ENCODE measurements at places on chromosomes 12 and 14. TPM values are rescaled to one million over a fixed set of nuclear protein-coding genes. Genes with fewer than 3 reads are reported as not detected.

Gene FBXL14
- polyA plus RNA-seq, result 9.6 TPM

Gene HCAR3
- 0.15 TPM for polyA plus RNA-seq

Gene TGFB3
- polyA plus RNA-seq, result 177 TPM

Gene DHRS2
- polyA plus RNA-seq, result 0.38 TPM

Gene CFAP251
- 11.9 TPM for polyA plus RNA-seq

Gene TAS2R42
- not detected for polyA plus RNA-seq

Gene PZP
- 3.3 TPM for polyA plus RNA-seq

Gene RTN1
- 3.7 TPM for polyA plus RNA-seq

Gene PTPRB
- 37.5 TPM for polyA plus RNA-seq

Gene BCL7A
- 16.5 TPM for polyA plus RNA-seq

DNA sequence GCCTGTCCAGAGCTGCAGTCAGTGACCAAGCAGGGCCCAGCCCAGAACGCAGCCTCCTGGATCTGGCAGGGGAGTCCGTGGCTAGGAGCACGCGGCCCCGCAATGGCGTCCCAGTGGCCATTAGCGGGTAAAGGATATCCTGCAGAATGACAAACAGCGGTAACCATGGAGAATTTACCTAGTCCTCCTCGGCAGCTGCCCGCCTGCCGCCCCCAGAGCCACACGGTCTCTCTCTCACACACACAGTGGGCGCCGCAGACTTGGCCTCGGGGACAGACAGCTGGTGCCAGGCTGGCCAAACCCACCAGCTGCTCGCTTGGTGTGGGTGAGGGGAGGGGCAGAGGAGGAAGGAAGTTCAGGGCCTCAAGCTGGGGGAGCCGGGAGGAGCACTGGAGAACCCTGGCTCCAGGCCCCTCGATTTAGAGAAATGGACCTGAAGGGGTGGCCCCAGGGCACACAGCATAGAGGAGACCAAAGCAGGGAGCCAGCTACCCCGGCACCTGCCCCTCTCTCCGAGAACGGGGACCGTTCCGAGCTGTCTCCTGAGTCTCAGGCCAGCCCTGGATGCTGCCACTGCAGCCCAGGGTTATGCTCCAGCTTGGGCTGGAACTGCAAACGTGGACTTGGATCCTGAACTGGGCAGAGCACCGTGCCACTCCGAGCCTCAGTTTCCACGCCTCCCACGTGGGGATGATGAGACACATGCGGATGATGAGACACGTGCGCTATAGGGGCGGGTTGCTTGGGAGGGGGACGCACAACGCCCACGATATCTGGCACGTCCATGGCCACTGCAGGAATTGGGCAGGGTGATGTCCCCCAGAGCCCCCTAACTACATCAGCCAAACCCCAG, 3.4 kb downstream of the CDK2AP1 start:
- H3K27me3 ChIP-seq, result no peaks in the 10 kb centered on the region
- H3K36me3 ChIP-seq, result no peaks in the 10 kb centered on the region
- peak overlapping the region; percentile 14 for H3K4me3 ChIP-seq
- no peak for DNase-seq
- H3K27ac ChIP-seq, result peak overlapping the region; percentile 81

DNA sequence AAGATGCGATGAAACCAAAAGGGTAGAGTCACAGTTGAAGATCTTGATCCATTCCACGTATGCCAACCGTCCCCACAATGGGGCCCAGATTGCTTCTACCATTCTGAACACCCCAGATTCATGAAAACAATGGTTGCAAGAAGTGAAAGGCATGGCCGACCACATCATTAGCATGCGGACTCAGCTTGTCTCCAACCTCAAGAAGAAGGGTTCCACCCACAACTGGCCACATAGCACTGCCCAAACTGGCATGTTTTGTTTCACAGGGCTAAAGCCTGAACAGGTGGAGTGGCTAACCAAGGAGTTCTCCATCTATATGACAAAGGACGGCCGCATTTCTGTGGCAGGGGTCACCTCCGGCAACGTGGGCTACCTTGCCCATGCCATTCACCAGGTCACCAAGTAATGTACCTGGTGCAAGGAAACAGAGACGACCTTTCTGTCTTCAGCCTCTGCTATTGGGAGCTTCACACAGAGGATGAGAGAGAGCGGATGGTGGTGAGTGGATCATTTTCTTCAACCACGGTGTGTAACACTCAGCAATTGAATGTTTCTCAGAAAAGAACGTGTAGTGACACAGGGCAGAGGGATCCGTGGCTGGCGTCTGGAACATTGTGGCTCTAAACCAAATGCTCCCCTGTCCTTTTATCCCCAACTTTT, 26.8 kb upstream of the CLEC2D start:
- no peak overlapping the region for H3K4me3 ChIP-seq
- no peak overlapping the region for H3K27ac ChIP-seq
- no peak for DNase-seq
- H3K36me3 ChIP-seq, result no peaks in the 10 kb centered on the region
- H3K27me3 ChIP-seq, result no peaks in the 10 kb centered on the region

GRCh38 chr12:105970885-105971284, 167.9 kb downstream of the NUAK1 start:
- H3K4me3 ChIP-seq, result no peak overlapping the region
- no peaks in the 10 kb centered on the region for H3K36me3 ChIP-seq
- no peak for DNase-seq
- no peaks in the 10 kb centered on the region for H3K27me3 ChIP-seq

DNA sequence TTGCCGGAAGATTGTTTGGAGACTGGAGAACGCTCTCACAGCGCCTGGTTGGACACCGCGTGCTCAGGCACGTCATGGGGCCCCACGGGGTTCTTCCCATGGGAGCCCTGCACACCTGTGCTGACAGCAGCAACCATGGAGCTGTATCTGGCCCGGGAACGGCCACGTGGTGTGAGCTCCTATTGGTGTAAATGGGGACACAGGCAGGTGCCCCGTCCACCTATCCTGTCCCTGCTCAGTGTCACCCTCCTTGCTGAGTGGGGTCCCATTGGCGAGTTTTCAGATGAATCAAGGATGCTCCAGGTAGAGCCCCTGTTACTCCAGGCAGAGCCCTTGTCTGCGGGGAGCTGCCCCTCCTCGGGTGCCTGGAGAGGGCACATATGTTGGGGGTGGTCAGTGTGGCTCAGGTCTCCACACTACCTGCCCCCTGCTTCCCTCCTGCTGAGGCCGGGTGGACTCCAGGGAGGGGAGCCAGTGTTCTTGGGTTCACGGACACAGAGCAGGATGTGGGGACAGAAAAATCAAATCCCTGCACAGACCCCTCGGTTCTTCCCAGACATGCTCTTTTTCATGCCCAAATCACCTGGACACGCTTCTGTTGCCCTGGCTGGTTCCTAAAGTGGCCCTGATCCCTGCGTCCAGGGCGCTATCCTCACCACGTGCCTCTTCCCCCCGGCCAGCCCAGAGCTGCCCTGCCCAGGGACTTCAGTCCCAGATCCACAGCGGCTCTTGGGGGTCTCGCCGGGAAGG, 250.1 kb downstream of the ADGRD1 start:
- no peaks in the 10 kb centered on the region for H3K4me1 ChIP-seq
- no peak overlapping the region for H3K4me3 ChIP-seq
- no peak for DNase-seq
- no peak overlapping the region for H3K27ac ChIP-seq

- no peaks in the 10 kb centered on the region for H3K36me3 ChIP-seq
- no peak overlapping the region for H3K4me3 ChIP-seq
- no peak for DNase-seq
- no peak overlapping the region for H3K27ac ChIP-seq
- H3K27me3 ChIP-seq, result no peaks in the 10 kb centered on the region
Observed at GRCh38 chr12:55043542-55043941, 23.8 kb downstream of the NEUROD4 start.

- DNase-seq, result peak; percentile 91
- H3K36me3 ChIP-seq, result no peaks in the 10 kb centered on the region
- H3K4me3 ChIP-seq, result peak within 1 kb of the TSS; percentile 61
- H3K27ac ChIP-seq, result peak within 1 kb of the TSS; percentile 68
Observed at GRCh38 chr14:24398653-24399446, at the start of gene NYNRIN. Gene NYNRIN (plus strand): TSS chr14:24399003. CDS start chr14:24399247, 244 bp downstream.

DNA sequence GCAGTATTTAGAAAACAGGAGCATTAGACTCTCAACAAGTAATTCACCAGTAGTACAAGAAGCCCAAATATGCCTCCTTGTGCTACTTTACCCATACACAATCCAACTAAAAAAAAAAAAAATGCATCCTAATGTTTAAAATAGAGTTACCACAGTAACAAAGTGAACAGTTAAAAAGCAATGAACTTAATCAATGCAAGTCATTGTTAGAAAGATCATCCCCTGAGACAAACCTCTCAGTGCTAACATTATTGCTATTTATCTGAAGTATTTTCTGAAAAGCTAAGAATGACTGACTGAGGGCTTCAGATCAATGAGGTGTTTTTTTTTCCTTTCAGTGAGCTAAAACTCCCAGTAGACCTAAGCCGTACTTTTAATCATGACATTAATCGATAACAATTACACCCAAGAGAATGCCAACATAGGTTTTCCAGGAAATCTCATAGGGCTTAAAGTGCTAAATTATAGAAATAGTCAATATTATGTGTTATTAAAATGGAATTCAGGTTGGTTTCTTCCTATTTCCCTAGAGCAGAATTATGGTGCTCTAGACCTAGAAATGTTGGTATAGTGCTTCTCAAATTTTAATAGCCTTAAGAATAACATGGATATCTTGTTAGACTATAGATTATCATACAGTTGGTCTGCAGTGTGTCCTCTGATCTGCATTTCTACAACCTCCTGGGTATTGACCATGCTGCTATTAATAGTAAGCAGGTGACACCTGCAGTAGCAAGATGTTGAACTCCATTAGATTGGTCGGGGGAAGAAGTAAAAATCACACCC, 123.0 kb downstream of the PRKD1 start:
- H3K4me1 ChIP-seq, result peaks cover 7% of the 10 kb centered on the region
- H3K36me3 ChIP-seq, result no peaks in the 10 kb centered on the region
- no peaks in the 10 kb centered on the region for H3K27me3 ChIP-seq
- no peak for DNase-seq
- no peak overlapping the region for H3K4me3 ChIP-seq
- no peak overlapping the region for H3K27ac ChIP-seq

- H3K4me1 ChIP-seq, result peaks cover 36% of the 10 kb centered on the region
- no peaks in the 10 kb centered on the region for H3K36me3 ChIP-seq
- no peak overlapping the region for H3K27ac ChIP-seq
- no peaks in the 10 kb centered on the region for H3K27me3 ChIP-seq
- H3K4me3 ChIP-seq, result no peak overlapping the region
Observed at GRCh38 chr12:7113389-7113871, 4.4 kb upstream of the C1RL start.

- H3K4me1 ChIP-seq, result no peaks in the 10 kb centered on the region
- no peak for DNase-seq
- no peaks in the 10 kb centered on the region for H3K27me3 ChIP-seq
- no peak overlapping the region for H3K27ac ChIP-seq
- no peaks in the 10 kb centered on the region for H3K36me3 ChIP-seq
- H3K4me3 ChIP-seq, result no peak overlapping the region
Observed at GRCh38 chr14:74038020-74038859, 19.1 kb downstream of the BBOF1 start.

DNA sequence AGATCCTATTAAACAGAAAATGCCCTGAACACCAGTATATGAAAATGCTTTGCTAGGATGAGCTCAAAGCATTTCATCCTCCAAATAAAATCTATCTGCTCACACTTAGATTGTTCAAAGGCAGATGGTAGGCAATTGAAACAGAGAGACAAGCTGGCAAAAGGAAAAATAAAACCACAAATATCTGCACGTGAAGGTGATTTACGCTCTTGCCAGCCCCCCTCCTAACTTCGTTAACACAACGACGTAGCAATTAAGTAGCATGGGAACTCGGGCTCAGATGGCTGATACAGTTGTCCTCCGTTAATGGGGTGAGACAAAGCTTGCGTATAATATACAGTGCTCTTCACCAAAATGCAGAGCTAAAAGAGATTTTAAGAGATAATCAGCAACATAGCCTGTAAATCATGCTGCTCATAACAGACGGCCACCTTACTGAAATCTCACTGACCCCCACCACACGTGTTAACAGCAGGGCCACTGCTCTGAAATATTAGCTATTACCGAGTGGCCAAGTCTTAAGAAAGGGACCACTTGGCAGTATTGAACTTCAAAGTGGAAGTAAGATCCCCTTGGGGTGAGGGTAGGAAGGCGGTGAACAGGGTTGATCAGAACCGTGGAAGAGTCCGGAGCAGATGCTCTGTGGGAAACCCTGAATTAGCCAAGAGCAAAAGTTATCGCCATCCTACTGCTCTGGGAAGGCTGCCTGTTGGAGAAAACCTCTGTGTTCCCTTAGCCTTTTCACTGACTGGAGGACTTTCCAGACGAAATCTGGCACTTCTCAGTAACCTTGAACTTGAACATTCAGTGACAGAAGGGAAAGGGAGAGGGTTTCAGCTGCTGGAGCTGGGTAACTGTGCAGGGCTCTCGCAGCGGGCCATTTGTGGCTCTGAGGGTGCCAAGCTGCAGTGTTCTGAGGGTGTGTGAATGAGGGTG, 23.1 kb downstream of the ETV6 start:
- no peak for DNase-seq
- peaks cover 30% of the 10 kb centered on the region for H3K4me1 ChIP-seq
- no peak overlapping the region for H3K27ac ChIP-seq
- no peak overlapping the region for H3K4me3 ChIP-seq
- H3K36me3 ChIP-seq, result no peaks in the 10 kb centered on the region

DNA sequence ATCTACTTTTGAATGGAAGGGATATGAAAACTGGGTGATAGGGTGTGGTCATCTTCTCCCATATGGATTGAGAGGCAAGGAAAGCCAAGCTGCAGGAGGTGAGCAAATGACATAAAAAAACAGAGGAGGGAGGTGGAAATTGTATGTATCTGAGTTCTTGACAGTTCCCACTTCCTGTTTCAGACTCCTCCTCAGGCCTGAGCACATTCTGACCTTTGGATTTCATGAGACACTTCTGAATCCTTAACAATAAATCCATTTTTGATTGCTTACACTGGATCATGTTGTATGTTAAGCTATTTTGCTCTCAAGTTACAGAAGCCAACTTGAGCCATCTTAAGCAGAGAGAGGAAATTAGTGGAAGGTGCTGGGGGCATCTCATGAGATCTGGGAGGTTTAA, 11.6 kb upstream of the SRSF5 start:
- H3K27me3 ChIP-seq, result no peaks in the 10 kb centered on the region
- DNase-seq, result no peak
- H3K36me3 ChIP-seq, result no peaks in the 10 kb centered on the region
- H3K4me1 ChIP-seq, result no peaks in the 10 kb centered on the region
- H3K27ac ChIP-seq, result no peak overlapping the region

GRCh38 chr12:79317179-79317847, 373.5 kb downstream of the PAWR start:
- H3K27me3 ChIP-seq, result no peaks in the 10 kb centered on the region
- H3K27ac ChIP-seq, result no peak overlapping the region
- no peaks in the 10 kb centered on the region for H3K4me1 ChIP-seq
- DNase-seq, result no peak
- no peak overlapping the region for H3K4me3 ChIP-seq

GRCh38 chr12:124940143-124940392, 25.6 kb upstream of the UBC start:
- peak overlapping the region; percentile 39 for H3K4me3 ChIP-seq
- peaks cover 5% of the 10 kb centered on the region for H3K36me3 ChIP-seq
- H3K4me1 ChIP-seq, result peaks cover 44% of the 10 kb centered on the region
- no peaks in the 10 kb centered on the region for H3K27me3 ChIP-seq
- no peak for DNase-seq
- H3K27ac ChIP-seq, result peak overlapping the region; percentile 91

Measured in left lung (tissue), 14 donors.